ENCODE measurements at places on chromosomes 11 and 22.

GRCh38 chr11:122038543-122038942 is 77.5 kb downstream of the BLID start:
- DNase-seq: no peak

DNA sequence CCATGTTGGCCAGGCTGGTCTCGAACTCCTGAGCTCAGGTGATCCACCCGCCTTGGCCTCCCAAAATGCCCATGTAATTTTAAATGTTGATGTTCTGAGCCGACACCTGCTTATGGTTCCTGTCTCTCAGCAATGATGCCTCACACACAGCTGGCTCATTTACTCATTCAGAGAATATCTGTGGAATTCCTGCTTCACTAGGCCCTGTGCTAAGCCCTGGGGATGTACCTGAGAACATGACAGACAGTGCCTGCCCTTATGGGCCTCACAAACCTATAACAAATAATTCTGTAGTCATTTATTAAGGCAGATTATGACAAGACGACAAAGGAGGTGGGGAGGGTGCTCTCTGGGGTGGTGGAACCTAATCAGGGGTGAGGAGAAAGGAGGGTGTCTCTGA is 93.7 kb downstream of the PRR5L start:
- DNase-seq: peak; percentile 17

- DNase-seq: peak; percentile 42
These were observed 12.7 kb upstream of the TMEM218 start for GRCh38 chr11:125123947-125124617.

- DNase-seq: peak; percentile 37
These were observed 1.5 kb downstream of the CHEK1 start for GRCh38 chr11:125626288-125626950.

- no peak for DNase-seq
These were observed 95.2 kb downstream of the ABTB2 start for GRCh38 chr11:34262531-34263081.

DNA sequence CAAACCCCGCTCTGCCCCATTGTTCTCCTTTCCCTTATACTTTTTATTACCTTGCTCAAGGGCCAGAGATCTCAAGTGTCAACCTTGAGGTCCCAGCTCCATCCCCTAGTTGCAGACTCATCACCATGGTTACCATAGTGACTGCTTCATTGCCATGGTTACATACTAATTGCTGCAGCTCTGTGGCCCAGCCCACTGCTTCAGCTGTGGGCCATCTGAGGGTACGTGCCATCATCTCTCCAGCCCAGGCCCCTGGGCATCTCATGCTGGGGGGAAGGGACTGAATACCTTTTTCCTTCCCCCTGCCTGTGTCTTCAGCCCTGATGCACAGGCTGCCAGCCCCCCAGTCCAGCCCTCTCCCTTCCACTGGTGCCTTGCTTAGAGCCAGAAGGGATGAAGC is 22.2 kb downstream of the TREH start:
- DNase-seq: no peak

GRCh38 chr11:31981457-31981856 is 109.4 kb upstream of the RCN1 start:
- DNase-seq: no peak

- no peak for DNase-seq
These were observed 1.0 kb downstream of the KCNJ4 start for GRCh38 chr22:38453996-38454352.

DNA sequence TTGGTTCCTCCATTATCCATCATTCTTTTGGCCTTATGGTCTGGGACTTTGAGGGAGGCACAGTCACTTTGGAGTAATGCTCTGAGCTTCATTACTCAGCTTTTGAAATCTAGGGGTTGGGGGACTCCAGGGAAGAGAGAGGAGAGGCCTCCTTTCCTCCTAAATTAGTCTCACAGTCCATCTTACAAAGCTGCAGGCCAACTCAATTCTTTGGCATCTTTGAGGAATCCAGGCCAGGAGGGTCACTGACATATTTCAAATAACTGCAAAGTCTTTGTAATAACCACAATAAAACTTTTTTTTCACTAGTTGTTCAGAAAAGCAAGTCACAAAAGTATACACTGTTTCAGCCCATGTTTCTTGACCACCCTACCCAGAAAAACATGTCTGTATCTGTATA is 73.3 kb upstream of the FAR1 start:
- DNase-seq: no peak

DNA sequence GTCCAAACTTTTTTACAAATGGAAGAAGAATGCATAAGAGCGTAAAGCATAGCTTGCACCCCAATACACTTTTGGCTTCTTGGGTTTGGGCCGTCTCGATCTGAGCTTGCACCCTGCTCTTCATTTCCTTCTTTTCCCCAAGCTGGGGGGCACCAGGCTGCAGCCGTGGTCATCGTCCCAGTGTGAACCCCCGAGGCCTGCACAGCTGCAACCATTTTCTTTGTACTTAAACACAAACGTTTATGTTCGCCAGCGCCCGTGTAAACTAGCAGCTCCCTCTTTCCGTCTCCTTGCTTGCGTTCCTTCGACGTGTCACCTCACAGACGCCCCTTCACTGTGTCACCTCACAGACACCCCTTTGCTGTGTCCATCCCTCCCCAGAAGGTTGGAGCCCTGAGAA is 10.1 kb downstream of the KRTAP5-5 start:
- DNase-seq: no peak

- no peak for DNase-seq
These were observed 573 bp downstream of the STK33 start for GRCh38 chr11:8593455-8593854.

- no peak for DNase-seq
These were observed 428.5 kb downstream of the TMEM135 start for GRCh38 chr11:87466223-87466622.

GRCh38 chr22:36223504-36223903 is 15.8 kb downstream of the APOL2 start:
- DNase-seq: no peak

DNA sequence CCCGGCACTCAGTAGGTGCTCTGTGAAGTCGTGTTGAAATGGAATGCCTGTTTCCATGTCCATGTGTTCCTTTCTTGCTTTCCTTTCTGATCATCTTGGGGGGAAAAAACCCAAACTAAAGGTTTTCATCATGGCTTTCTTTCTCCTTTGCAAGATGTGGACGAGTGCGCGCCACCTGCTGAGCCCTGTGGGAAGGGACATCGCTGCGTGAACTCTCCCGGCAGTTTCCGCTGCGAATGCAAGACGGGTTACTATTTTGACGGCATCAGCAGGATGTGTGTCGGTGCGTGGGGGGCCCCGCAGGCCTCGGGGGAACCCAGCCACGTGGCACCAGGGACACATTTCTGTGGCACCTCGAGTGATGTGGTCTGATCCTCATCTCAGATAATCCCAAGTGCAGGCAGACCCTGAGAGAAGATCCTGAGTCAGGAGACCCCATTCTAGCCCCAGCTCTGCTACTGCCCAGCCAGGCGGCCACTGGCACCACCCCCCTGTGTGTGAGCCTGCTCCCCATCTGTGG is 39.4 kb downstream of the FBLN1 start:
- DNase-seq: no peak

DNA sequence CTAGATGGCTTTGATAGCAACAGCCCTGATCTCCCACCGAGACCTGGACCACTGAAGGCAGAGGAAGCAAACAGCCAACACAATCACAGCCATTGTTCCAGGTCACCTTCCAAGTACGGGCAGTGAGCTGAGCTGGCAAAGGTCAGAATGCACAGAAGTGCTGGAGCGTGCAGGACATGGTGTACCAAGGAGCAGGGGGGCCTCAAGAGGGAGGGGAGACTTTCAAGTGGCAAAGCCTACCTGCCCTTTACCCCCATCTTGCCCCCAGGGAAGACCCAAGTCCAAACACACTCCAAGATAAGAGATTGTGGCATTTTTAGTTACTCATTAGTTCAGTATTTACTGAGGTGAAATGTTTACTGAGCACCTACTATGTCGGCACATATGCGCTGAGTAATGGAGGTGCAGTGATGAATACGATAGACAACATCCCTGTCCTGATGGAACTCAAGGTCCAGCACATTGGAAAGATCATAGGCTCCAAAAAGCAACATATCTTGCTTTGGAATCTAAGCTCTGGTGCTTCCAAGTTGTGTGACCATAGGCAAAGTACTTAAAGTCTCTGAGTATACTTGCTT is 26.0 kb upstream of the TTC12 start:
- no peak for DNase-seq

DNA sequence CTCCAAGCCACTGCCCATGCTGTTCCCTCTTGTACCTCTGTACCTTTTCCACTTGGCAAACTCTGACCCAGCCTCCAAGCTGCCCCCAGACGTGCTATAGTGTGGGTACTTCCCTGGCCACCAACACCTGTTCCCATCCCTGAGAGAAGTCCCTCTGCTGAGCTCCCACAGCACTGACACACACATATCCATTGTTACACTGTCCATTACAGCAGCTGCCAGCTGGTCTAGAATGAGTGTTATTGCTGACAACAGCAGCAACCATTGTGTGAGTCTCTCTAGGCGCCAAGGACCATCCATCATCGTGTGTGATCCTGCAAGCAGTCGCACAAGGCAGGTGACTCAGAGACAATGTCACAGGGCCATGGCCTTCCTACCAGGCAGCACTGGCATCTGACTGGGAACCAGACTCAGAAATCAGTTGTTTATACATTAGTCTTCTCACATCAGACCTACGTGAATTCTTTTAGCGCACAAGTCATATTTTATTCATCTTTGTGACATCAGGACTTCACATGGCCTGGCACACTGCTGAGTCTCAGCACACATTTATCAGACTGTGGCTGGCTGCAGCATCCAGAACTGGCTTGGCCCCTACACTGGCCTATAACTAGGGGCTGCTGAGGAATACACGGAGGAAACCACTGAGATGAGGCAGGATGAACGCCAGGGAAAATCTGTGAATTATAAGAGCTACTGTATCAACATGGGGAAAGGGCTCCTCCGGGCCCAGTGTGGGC is 56.4 kb downstream of the SGSM3 start:
- DNase-seq: no peak

- no peak for DNase-seq
These were observed 1.9 kb downstream of the SYVN1 start for GRCh38 chr11:65132238-65132987.

GRCh38 chr11:110311783-110312579 is 15.6 kb upstream of the RDX start:
- DNase-seq: peak; percentile 11

- DNase-seq: no peak
These were observed 8.9 kb downstream of the EHBP1L1 start for GRCh38 chr11:65584723-65585171.

DNA sequence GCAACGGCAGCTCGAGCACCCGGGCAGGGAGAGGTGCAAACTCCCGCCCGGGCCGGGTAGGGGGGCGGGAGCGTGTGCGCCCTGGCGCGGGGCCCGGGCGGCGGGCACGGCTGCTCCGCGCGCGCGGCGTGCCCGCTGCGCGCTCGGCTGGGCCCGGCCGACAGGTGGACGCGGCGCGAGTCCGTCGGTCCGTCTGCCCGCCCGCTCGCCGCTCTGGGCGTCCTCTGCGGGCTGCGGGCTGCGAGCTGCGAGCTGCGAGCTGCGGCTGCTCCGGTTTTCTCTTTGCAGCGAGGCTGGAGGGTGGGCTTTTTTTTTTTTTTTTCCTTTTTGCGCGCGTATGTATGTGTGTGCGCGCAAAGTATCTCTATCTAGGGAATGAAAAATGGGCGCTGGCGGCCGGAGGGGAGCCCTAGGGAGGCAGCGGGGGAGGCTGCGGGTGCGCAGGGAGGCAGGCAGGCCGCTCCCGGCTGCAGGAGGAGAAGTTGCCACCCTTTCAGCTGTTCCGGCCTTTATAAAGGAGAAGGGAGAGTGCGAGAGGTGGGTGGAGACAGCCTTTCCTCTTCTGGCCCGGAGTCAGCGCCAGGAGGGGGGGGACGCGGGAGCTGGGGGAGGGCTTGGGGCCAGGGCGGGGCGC is at the start of gene PDGFB:
TSS of gene PDGFB (minus strand) at position 487 of the 634 bp plus-strand sequence. CDS start 1,019 bp downstream, outside the sequence.
- no peak for DNase-seq

DNA sequence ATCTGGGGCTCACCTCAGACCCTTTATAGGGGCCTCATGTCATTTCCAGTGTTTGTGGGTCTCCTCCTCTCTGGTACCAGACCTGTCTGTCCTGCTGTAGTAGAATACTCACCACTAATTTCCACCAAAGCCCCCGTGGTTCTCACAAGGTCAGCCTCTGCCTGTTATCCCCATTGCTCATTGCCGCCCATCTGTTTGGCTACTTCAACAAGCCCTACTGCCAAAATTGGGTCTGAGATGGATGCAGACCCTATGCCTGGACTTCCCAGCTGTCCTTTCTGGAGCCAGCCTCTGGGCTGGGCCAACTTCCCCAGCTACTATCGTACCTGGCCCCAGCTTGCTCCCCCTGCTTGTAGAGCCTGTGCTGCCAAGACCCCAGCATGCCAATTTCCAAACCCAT is 152.1 kb upstream of the ISX start:
- DNase-seq: no peak

- no peak for DNase-seq
These were observed 2.9 kb upstream of the PPP6R2 start for GRCh38 chr22:50339945-50340879.

DNA sequence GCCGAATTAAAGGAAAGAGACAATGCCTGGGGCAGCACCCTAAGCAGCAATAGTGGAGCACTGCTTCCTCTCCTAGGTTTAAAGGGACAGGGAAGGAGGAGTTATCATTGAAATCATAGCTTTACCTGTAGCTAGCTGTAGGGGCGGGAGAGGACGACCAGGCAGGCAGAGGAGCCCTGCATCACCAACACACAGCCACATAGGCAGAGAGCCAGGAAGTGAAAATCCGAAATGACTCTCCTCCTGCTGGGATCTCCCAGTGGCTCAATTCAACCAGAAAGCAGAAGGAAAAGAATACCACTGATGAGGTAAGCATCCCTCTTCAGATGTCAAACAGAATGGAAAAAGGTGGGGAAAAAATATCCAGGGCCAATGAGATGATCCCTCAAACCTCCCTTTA is 20.4 kb downstream of the MRGPRX4 start:
- DNase-seq: no peak

DNA sequence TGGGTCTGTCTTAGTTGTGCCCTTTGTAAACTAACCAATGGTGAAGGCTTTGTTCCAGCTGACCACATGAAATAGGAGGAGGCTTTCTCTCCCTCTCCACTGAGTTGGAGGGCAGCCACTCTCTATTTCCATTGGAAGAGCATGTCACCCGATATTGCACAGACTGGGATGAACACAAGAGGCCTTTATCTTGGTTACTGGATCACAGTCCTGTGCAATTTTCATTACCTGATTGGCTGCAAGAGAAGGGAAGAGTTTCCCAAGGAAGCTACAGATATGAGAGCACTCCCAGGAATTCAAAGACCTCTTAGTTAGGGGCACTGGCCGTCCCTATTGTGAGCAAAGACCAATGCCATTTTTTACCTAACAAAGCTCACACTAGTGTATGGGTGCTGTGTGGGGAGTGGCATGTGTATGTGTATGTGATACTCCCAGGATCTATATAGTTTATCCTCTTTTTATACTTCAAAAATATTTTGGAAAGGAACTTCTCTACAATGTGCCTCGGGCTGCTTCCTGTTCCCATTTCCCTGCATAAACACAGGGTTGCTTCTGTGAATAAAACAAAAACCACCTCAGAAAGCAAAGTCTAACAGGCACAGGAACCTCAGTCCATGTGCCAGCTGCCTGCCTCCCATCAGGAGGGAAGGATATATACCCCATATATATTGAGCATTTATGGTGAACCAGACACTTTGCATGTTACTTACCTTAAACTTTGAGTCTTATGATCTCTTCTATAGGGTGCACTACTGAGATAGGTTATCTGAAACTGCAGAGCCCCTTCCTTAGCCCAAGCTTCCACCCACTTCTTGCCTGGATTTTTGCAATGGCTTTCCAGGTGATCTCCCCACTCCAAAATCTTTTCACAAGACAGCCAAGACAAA is 126.5 kb downstream of the RASSF10 start:
- no peak for DNase-seq

- DNase-seq: no peak
These were observed 33.1 kb upstream of the PAMR1 start for GRCh38 chr11:35558513-35558912.
